ENCODE measurements at places on chromosomes 2 and 18.

- no peak for DNase-seq
Observed at GRCh38 chr2:18245375-18245774, 315.1 kb downstream of the RDH14 start.

- DNase-seq = no peak
Observed at GRCh38 chr18:57086163-57086562, 60.7 kb upstream of the BOD1L2 start.

GRCh38 chr2:193502363-193503035 is 1307.8 kb upstream of the TMEFF2 start:
- no peak for DNase-seq

- DNase-seq = no peak
Observed at GRCh38 chr2:100647709-100648108, 84.9 kb downstream of the PDCL3 start.

DNA sequence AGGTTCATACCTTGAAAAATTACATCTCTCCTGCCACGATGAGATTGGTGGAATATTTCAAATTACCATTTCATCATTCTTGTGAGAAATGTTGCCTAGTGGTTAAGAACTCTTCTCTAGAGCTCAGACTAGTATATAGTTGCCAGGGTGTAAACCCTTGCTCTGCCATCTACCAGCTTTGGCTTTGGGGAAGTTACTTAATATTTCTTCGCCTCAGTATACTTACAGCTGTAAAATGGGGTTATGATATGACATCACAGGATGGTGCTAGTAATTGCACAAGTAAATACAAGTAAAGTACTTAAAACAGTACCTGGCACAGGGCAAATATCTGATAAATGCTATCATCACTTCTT is 1.5 kb downstream of the SPOPL start:
- DNase-seq = no peak

DNA sequence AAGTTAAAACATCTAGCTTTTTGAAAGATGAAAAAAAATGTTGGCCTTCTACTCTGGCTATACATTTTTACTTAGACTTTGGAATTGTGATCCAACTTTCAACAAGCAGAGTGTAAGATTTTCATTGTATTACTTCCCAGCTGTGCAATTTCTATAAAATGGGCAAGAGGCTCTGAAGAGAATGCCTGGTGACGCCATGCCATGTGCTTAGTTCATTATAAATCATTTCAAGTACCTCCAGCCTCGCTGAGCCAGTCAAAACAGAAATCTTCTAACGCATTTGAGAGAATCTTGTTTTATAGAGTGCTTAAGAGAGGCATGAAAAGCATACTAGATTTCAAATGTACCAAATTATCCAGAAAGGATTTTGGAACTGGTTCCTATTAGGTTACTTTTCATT is 10.1 kb upstream of the STK17B start:
- DNase-seq = no peak

GRCh38 chr2:182023235-182023634 is 37.6 kb downstream of the PPP1R1C start:
- DNase-seq = no peak

DNA sequence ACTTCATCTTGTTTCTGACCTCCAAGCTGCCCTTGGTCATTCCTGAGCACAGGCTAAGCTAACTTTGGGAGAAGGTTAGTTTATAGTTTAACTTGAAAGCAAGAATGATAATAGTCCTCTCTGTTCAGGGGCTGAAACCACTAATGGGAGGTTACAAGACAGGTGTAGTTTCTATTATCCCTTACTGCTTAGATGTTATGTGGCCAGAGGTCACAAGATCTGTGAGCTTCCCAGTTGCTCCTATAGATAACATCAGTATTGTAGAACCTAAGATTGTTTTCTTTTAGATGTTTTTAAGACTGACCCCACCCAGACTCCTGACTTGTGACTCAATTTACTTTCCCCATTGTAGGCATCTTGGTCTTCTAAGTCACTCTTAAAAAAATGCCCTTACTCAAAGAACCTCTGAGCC is 94.8 kb upstream of the LPIN2 start:
- DNase-seq = no peak

DNA sequence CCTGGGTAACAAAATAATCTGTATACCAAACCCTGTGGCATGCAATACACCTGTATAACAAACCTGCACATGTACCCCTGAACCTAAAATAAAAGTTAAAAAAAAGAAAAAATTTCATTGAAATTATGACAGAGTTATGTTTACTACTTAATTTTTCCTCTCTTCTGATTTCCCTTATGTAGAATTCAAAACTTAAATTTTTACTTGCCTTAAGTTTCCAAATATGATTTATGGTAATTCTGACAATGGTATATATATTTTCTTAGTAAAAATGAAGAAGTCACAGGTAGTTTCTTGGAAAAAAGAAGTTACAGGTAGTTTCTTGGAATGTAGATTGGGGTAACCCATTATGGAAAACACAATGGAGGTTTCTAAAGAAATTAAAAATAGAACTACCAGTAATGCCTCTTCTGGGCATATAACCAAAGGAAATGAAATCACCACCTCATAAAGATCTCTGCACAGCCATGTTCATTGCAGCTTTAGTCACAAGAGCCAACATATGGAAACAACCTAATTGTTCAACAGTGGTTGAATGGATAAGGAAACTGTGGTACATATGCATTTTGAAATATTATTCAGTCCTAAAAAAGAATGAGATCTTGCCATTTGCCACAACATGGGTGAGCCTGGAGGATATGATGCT is 164.9 kb downstream of the BABAM2 start:
- DNase-seq = no peak

GRCh38 chr2:105186967-105187498 is 54.5 kb upstream of the GPR45 start:
- DNase-seq = no peak

- DNase-seq = no peak
Observed at GRCh38 chr2:203682688-203683130, 23.7 kb upstream of the CD28 start.

DNA sequence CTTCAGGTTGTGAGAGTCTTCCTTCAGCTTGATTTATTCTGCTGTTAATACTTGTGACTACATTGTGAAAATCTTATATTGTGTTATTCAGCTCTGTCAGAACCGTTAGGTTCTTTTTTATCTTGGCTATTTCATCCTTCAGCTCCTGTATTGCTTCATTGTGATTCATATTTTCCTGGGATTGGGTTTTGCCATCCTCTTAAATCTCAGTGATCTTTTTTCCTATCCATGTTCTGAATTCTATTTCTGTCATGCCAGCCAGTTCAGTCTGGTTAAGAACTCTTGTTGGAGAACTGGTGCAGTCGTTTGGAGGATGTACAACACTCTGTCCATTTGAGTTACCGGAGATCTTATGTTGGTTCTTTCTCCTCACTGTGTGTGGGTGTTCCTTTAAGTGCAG is 19.1 kb downstream of the MSTN start:
- no peak for DNase-seq

GRCh38 chr2:18674309-18674708 is 84.9 kb upstream of the NT5C1B start:
- DNase-seq = no peak

- no peak for DNase-seq
Observed at GRCh38 chr2:217551252-217551899, 451.4 kb downstream of the TNS1 start.

- DNase-seq = no peak
Observed at GRCh38 chr18:13810950-13811485, 12.9 kb upstream of the MC5R start.

DNA sequence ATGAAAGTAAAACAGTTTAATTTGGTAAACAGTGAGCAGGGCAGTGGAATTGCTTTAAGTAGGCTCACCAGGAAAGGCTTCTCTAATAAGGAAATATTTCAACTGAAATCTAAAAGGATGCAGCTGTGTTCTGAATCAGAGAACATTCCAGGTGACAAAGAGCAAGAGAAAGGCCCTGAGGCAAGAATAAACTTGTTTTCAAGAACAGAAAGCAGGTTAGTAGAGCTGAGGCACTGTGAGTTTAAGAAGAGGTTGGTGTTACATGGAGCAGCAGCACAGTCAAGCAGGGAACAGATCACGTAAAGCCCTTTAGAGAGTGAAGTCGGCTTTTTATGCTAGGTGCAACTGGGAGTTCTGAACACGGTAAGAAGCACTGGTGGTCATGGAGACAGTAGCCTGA is 57.0 kb upstream of the SCN1A start:
- DNase-seq = no peak

DNA sequence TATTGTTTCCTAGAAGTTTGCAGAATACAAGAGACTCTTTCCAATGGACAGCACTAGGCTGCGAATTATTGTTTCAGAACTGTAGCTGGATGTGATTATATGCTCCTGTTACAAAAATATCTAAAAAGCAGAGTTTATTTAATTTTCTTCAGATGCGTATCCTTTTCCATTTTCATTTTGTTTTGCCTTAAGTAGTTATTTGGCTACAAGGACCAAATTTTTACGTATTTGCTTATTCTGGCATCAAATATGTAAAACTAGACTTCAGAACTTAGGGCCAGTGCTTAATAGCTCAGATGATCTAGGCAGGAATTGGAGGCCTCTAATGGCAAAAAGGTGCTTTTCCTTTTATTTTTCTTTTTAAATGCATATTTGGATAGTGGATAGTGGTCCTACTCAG is 18.7 kb downstream of the MEP1B start:
- no peak for DNase-seq

DNA sequence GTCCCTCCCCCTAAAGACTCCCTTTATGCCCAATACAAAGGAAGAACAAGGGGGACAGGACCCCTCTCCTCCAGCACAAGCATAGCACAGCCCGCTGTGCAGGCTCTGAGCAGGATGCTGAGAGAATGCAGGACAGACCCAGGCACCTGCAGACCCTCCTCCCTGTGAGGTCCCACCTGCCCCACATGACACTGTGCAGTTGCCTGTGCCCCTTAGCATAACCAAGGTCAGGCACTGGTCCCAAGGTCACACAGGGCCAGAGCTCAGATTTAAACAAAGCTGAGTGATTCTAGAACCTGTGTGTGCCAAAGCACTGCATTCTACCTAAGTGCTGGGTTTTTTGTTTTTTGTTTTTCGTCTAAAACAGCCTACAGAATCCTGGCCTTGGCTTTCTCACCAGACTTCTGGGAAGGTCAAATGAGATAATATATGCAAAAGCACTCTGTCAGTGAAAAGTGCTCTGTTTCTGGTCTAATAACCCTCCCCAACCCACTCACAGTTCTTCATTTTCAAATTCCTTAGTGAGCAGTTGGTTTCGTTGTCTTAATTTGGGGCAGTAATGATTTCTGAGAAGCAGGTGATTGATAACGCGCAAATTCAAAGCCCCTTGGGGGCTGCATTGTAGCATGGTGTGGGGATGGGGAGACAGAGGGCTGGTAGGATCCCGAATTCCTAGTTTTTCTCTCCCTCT is 125.7 kb downstream of the KCTD1 start:
- no peak for DNase-seq

GRCh38 chr2:238320648-238321281 is 447 bp downstream of the TRAF3IP1 start:
- no peak for DNase-seq

DNA sequence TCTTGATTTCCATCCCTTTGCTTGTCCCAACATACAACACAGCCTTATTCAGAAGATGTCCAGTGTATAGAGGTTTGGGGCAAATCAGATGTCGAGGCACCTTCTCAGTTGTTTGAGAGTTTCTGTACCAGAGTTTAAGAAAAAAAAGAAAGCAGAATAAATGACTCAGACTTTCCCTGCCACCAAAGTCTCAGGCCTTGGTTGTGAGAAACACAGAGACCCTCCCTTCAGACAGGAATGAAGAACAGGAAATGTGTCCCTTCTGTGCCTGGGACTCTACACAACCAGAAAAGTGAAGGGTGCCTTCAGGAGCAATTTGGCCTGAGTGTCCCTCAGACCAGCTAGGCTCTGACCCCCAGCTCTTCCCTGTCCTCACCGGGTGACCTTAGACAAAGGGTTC is 37.3 kb upstream of the REL start:
- DNase-seq = no peak

GRCh38 chr2:119426801-119427395 is 4.8 kb upstream of the TMEM37 start:
- DNase-seq = no peak

DNA sequence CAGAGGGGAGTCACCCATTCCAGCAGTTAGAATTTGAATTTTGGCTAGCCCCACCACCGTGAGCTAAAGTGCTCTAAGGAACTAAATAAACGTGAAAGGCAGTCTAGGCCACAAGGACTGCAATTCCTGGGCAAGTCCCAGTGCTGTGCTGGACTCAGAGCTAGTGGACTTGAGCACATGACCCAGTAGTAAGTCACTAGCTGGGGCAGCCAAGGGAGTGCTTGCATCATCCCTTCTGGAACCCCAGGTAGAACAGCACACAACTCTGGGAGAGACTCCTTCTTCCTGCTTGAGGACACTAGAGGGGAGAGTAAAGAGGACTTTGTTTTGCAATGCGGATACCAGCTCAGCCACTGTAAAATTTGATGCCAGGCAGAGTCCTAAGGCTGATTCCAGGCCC is 672.2 kb downstream of the CPS1 start:
- DNase-seq = no peak

GRCh38 chr2:219662566-219662965 is 35.1 kb downstream of the SLC4A3 start:
- no peak for DNase-seq

DNA sequence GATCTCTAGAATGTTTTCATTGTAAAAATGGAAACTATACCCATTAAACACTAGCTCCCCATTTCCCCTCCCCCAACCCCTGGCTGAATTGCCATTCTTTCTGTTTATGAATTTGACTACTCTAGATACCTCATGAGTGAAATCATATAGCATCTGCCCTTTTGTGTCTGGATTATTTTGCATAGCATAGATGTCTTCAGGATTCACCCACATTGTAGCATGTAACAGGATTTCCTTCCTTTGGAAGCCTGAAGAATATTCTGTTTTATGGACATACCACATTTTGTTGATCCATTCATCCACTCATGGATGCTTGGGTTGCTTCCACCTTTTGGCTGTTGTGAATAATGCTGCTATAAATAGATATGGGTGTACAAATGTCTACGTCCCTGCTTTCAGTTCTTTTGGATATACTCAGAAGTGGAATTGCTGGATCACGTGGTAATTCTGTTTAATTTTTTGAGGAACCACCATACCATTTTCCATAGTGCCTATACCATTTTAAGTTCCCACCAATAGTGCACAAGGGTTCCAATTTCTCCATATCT is 7.7 kb upstream of the ASB1 start:
- no peak for DNase-seq

DNA sequence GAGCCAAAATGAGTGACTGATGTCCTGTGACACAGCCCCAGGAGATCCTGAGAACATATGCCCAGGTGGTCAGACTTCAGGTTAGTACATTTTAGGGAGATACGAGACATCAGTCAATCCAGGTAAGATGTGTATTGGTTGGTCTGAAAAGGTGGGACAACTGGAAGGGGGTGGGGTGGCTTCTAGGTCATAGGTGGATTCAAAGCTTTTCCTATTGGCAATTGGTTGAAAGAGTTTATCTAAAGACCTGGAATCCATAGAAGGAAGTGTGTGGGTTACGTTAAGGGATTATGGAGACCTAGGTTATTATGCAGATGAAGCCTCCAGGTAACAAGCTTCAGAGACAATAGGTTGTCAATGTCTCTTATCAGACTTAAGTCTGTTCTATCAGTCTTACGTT is 136.5 kb downstream of the ZNF532 start:
- DNase-seq = no peak

- DNase-seq = no peak
Observed at GRCh38 chr2:190304404-190304803, 15.2 kb downstream of the HIBCH start.

- no peak for DNase-seq
Observed at GRCh38 chr18:10797896-10798295, 272.1 kb downstream of the NAPG start.

GRCh38 chr2:232348936-232349335 is 29.6 kb upstream of the ALPP start:
- no peak for DNase-seq
